Fibroblast of the aortic adventitia (primary cell): ENCODE measurements at places on chromosomes 2 and 18. TPM values are rescaled to one million over a fixed set of nuclear protein-coding genes. Genes with fewer than 3 reads are reported as not detected.

- no peak for DNase-seq
Measured at GRCh38 chr18:32042337-32042736, 23.7 kb downstream of the RNF125 start.

- DNase-seq = no peak
Measured at GRCh38 chr2:140851258-140851981, 1279.4 kb downstream of the LRP1B start.

Gene MOGAT1
- not detected in 2 replicates for total RNA-seq

GRCh38 chr2:238644095-238645081, 203.5 kb upstream of the TWIST2 start:
- DNase-seq = peak; percentile 97

Gene SP140
- total RNA-seq = 0.09 and 0.41 TPM in 2 replicates

Gene RGPD5
- 15.5 and 18.2 TPM in 2 replicates for total RNA-seq

Gene ABCG5
- not detected in 2 replicates for total RNA-seq

GRCh38 chr18:5721924-5722323, 173.4 kb downstream of the TMEM200C start:
- no peak for DNase-seq

Gene NLRC4
- not detected in 2 replicates for total RNA-seq
